Fibroblast of skin of left biceps (primary cell): ENCODE measurements at places on chromosomes 1 and 21.

GRCh38 chr1:44842862-44843655 is at the start of gene PTCH2:
Gene PTCH2 (minus strand): TSS chr1:44843253. CDS start chr1:44842932, 321 bp downstream.
- peak; percentile 55 for DNase-seq

- no peak for DNase-seq
Measured at GRCh38 chr21:42539931-42540343, 26.3 kb downstream of the SLC37A1 start.

- no peak for DNase-seq
Measured at GRCh38 chr1:201175820-201176500, 14.7 kb upstream of the IGFN1 start.

- no peak for DNase-seq
Measured at GRCh38 chr1:153507926-153508583, 27.7 kb downstream of the S100A6 start.

- DNase-seq = no peak
Measured at GRCh38 chr1:19534281-19534680, 48.9 kb upstream of the CAPZB start.

DNA sequence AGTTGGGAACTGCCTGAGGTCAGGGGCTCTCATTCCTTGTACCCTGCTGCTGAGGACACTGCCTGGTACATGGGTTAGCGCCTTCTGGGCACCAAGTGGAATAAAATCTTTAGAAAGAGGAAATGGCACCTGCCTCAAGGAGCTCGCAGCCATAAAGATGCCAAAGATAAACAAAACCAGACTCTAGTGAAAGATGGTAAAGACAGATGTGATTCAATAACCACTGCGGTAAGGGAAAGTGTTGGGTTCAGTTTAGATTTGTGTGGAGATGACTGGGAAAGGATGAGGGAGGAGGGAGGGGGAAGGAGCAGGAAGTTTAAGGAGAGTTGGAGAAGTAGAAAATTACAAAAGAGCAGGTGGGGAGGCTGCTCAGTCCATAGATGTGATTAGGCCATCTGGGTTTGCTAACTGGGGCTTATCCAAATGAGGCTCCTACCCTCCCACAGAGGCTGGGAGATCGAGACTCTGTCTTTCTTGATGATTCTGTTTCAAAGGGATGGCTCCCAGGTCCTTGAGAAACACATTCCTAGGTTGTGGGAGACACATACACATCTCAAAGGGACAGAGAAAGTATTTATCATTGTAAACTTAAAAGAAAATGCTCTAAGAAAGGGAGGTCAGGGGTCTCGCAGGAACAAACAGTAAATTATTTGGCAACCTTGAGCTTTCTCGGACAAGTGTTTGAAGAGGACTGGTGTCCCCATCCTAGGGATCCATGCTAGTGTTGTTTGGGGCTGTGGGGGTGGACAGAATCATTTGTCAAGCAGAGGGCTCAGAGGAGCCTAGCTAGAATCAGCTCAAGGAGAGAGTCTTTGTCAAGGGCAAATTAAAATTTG is 65.7 kb upstream of the MORC3 start:
- no peak for DNase-seq

GRCh38 chr1:78254517-78254916 is 208.8 kb downstream of the GIPC2 start:
- peak; percentile 68 for DNase-seq

DNA sequence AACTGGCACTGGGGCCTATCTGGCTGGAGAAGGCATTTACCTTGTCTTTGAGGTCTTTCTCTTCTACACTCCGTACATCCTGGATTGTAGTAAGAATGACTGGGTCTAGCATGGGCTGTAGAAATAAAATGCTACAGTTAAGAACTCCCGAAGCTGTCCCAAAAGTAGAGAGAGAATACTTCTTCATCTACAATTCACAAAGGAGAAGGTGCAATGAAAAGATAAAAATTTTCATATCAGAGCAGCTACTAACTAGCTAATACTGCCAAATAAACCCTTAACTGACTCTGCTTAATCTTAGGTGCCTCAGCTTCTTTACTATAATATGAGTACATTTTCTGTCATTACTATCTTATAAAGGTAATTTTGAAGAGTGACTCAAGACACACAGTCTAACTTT is 55.6 kb downstream of the USP24 start:
- DNase-seq = no peak

- no peak for DNase-seq
Measured at GRCh38 chr1:46996659-46997281, 26.7 kb upstream of the CYP4X1 start.

DNA sequence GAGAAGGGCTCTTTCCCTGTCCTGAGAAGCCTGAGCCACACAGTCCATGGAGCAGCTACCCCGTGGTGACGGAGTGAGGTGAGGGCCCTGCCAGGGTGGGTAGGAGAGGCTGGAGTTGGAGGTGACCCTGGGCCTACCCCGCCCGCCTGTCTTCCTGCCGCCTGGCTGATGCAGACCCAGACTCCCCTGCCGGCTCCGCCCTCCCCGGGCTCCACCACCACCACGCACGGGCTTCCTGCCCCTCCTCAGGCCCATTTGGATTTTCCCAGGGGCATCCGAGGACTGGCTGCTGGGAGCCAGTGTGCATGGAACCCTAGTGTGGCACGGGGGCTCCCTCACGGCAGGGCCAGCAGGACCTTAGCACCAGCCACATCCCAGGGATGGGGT is 32.5 kb downstream of the PODN start:
- DNase-seq = no peak

- DNase-seq = no peak
Measured at GRCh38 chr1:157201767-157202166, 63.6 kb upstream of the ETV3 start.

DNA sequence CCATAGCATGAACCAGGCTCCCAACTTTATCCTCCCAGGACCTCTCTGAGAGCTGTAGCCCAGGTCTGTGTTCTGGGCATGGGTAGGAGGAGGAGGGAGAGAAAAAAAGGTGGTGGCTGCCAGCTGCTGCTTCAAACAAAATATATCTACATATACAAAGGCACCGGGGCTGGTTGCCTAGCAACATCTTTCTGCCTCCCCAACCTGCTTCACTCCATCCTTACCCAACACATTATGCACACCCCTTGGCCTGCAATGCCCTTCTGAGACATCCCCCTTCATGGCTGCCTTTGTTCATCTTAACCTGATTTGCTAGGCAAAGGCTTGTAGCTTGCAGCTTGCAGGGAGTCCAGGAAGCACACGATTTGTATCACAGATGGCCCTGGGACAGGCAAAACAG is 27.2 kb upstream of the ATP1A1 start:
- no peak for DNase-seq

DNA sequence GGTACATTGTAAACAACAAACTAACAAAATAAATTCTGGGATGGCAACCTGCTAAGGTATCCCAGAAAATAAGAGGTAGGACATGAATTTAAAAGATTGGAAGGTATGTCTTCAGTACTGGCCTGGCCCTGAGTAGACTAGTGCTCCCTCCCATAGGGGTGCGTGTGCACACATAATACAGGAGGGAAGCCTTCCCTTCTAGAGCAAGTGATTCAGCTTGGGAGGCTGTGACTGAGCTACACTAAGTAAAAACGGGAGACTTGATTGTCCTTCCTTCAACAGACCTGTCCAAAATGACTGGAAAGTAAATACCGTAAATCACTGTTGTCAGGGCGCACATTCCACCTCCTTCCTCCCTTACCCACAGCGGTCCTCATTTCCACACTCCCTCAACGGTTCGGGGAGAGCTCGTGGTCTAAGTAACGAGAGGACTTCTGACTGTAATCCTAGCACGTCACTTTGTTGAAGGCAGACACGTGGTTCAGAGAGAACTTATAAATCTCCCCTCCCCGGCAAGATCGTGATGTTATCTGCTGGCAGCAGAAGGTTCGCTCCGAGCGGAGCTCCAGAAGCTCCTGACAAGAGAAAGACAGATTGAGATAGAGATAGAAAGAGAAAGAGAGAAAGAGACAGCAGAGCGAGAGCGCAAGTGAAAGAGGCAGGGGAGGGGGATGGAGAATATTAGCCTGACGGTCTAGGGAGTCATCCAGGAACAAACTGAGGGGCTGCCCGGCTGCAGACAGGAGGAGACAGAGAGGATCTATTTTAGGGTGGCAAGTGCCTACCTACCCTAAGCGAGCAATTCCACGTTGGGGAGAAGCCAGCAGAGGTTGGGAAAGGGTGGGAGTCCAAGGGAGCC is at the start of gene TGFB2:
TGFB2 (plus strand) TSS at position 523 of the 859 bp plus-strand sequence. CDS start 1,366 bp downstream, outside the sequence.
- DNase-seq = no peak

- DNase-seq = no peak
Measured at GRCh38 chr1:68307378-68307787, 75.1 kb upstream of the WLS start.

DNA sequence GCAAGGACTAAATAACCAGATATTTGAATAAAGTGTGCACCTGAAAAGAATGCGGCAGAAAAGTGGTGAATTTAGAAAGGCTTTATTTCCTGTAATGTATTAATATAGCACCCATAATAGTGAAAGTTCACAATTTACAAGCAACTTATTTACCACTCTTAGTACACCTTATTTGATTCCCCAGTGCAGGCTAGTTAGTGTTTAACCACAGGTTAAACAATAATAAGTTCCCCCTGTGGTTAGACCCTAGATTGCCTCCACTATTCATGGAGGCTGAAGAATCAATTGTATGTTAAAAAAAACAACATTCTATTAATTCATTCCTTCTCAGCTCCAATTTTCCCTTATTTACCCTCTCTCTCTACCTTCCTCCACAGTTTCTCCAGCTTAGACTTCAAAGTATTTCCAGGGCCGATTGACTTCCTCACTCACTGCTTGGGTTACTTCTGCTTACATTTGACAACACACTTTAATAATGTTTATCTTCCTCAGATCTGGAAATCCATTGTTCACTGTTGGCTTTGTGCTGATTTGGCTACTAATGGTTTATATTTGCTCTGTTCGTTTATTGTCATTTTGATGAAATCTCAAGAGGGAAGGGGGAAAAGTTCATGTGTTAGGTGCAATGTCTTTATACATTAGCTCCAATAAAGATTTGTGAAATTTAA is 796.3 kb downstream of the BRINP3 start:
- no peak for DNase-seq

GRCh38 chr21:38077569-38077968 is 161.3 kb upstream of the KCNJ6 start:
- DNase-seq = no peak

DNA sequence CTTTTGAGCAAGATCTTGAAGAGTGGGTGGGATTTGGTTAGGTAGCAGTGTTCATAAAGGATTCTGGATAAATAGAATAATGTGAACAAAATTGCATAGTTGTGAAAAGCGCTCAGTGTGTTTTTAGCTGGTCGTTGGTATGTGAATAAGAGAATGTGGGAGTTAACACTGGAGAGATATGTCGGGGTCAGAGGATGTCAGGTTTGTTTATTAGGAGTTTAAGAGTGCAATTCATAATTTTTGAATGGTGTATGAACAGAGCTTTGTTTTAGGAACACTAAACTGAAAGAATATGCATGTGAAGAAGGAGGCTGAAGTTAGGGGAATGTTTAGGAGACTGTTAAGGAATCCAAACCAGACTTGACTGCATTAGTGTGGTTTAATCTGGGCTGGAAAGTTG is 9.4 kb downstream of the USP16 start:
- DNase-seq = no peak

DNA sequence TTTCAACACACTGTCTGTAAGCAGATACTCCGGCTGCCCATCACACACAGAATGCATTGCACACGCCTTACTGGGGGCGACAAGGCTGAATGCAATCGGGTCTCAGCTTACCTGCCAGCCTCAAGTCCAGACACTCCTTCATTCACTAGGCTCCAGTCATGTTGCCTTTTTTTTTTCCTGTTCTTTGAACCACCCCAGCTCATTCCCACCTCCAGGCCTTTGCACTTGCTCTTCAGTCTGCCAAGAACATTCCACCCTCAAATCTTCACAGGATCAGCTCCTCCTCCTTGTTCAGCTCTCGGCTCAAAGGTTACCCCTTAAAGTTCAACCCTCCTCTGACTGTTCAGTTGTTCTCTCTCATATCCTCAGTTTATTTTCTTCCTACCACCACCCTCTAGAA is 181.9 kb upstream of the ESRRG start:
- no peak for DNase-seq

DNA sequence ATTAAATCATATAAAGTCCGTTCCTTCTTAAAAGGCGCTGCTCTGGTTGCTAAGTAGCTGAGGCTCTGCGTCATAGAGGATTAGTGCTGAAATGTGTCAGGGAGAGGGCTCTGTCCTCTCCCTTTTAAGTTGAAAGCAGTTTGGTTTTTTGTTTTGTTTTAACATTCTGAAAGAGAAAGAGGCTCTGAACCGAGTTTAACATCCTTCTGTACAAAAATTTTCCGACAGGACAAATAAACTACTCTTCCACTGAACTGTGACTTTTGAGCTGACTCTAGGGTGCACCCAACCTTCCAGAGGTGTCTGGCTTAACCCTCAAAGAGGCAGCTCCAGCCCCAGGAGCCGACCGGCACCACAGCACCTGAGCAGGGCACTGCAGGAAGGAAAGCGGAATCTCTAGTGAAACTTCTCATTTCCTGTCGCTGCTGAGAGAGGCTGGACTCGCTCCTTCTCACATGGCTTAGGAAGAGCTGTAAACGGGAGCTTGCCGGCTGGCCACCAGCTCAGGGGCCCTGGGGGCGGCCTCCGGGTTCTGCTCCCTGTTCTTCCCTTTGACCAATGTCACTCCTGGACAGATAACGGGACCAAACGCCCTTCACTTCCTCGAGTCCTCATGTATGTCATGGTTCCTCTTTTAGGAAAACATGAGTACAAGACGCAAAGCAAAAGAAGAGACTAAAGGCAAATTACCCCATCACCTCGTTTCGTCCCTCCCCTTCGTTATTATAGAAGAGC is 1.2 kb downstream of the VAV3 start:
- no peak for DNase-seq

DNA sequence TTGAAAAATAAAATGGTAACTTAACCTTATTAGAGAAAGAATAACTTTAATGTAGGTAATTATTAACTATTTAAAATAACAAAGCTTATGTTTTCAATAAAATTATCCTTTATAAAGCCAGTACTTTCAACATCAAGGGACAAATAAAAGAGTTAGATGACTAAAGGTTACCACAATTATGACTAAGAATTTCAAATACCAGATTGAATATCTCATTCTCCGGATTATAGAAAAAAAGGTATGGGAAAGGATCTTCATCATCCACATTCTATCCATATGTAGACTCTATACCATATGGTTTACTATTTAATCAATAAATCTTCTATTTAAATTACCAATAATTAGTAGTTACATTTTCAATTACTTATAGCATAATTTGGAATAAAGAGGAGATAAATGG is 62.8 kb downstream of the TOR3A start:
- DNase-seq = no peak

GRCh38 chr21:38234395-38235142 is 22.2 kb upstream of the KCNJ15 start:
- DNase-seq = no peak

DNA sequence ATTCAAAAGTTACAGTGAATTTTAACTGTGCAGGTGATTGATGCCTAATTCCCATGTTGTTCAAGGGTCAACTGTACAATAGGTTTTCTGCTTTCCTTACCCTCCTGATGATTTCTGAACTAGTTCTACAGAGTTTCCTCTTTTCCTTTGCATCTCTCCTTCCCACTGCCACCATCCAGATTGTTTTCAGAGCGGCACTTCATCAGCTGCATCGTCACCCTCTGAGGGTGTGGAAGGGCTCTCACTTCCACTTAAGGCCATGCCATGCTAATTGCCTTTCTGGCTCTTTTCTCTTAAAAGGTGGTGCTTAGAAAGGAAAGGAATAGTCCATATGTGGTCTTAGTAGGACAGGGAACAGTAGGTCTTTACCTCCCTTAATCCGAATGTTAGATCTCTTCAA is 39.1 kb downstream of the DISC1 start:
- DNase-seq = no peak

- no peak for DNase-seq
Measured at GRCh38 chr1:84406346-84406861, 8.1 kb downstream of the DNASE2B start.

GRCh38 chr1:12620488-12620865 is 2.5 kb upstream of the DHRS3 start:
- DNase-seq = no peak
